ENCODE measurements at places on chromosomes 4 and X.

- DNase-seq: no peak
These were observed 93.3 kb downstream of the PHOX2B start for GRCh38 chr4:41655177-41655576.

GRCh38 chrX:112642349-112642748, 37.4 kb downstream of the LHFPL1 start:
- no peak for DNase-seq

DNA sequence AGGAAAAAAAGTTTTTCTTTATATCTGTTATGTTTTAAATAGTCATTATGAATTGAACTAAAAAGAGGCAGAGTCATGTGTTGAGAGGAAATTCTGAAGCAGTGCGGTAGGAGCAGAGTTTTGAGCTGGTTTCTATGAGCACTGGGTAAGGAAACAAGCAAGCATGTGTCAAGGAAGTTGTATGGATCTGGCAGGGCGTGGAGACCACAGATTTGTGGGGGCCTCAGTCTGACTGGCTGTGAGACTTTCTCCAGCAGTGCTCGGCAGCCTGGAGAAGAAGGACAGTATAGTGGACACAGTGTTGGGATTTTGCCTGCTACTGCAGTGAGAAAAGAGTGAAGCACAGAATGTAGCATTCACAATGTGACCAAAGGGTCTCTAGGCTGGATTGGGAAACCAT, 399.1 kb downstream of the INPP4B start:
- DNase-seq: no peak

DNA sequence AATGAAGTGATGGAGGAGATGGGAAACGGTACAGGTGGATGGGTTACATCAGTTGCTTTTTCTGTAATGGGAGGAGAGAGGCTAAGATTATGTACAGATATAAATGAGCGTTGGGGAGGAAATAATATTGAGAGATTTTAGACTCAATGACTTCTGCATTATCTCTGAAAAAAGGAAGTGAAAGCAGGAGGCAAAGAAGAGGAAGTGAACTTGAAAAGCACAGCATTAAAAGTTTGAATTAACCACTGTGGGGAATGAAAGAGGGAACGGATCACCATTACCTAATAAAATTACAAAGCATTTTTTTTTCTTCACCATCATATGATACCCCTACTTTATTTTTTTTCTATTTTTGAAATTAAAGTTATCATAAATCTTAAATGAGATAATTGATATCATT, 1025.5 kb downstream of the RPA4 start:
- no peak for DNase-seq

GRCh38 chrX:133674726-133675470, 259.6 kb upstream of the GPC4 start:
- no peak for DNase-seq

DNA sequence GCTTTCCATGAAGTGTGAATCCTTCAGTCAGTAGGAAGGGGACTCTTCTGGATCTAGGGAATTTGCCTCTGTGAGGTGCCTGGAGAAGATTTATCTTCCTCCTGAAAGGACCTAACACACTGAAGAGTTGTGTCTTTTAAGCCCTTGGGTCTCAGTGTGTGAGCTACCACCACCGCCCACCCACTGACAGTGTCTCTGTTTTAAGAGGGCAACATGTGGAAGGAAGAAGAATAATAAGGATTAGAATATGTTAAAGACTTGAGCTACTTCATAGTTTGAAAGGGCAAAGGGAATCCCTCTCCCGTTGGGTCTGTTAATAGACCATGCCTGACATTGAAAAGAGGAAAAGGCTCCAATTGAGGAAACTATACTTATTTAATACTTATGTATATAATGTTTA, 64.3 kb upstream of the TLR2 start:
- DNase-seq: no peak

DNA sequence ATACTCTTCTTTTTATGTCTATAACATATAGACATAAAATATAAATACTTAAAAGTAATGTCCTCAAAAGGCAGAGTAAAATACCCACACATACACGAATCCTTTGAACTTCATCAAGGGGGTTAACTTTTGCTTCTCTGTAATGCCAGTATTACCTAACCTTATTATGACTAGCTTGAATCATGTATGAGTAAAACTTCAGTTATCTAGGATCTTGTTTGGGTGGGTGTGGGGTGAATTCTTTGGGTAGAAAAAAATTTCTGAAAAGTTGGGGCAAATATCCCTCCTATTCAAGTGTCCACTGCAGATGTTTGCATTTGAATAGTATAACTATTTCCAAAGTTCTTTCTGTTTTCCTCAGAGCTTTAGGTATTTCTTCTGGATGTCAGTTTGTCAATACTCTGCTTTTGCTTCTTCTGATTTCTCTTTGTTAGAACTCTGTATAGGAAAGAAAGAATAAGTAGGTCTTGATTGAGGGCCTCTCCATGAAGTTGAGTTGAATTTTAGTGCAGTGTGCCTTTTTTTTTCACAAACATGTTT, 173.8 kb downstream of the ADGRL3 start:
- DNase-seq: no peak

GRCh38 chr4:38333219-38333618, 330.8 kb upstream of the KLF3 start:
- DNase-seq: no peak

DNA sequence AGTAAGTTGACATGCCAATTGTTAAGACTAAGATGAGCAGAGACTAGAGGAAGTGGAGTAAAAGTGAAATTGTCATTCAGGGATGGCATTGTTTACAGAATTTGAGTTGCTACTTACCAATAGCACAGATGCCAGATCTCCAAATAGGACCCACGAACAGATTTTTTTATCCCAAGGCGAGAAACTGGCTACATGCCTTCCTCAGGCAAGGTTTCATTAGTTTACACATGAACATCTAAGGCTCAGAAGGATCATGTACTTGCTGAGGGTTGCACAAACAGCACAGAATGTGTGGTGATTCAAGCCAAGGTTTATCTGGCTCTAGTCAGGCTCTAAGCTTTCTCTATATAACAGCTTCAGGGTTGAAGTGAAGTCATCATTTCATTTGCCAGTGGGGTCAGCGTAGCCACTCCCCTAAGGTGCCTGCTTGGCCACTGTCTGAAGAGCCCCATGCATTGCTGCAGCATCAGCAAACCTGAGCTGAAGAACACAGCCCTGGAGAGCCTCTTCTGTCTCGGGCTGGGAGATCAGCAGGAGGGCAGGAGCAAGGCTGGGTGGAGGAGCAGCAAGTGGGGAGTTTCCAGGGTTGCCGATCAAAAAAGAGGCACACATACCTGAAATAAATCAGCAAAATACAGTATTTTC, 193.0 kb upstream of the LCORL start:
- DNase-seq: no peak

- DNase-seq: no peak
These were observed 94.3 kb downstream of the CT47B1 start for GRCh38 chrX:120781403-120781802.

GRCh38 chrX:142637206-142637605, 388.5 kb upstream of the SPANXN4 start:
- no peak for DNase-seq

GRCh38 chr4:144399927-144400326, 246.0 kb upstream of the HHIP start:
- DNase-seq: no peak

- DNase-seq: no peak
These were observed 971.6 kb upstream of the INTU start for GRCh38 chr4:126661194-126661593.

- no peak for DNase-seq
These were observed 26.2 kb upstream of the ARHGEF6 start for GRCh38 chrX:136806891-136807410.

- DNase-seq: no peak
These were observed 16.5 kb downstream of the TBC1D14 start for GRCh38 chr4:6926081-6926480.

- DNase-seq: no peak
These were observed 72.8 kb upstream of the CAMK2D start for GRCh38 chr4:113834298-113834697.

- DNase-seq: no peak
These were observed 210.4 kb downstream of the PALLD start for GRCh38 chr4:168707205-168707604.

GRCh38 chr4:161314371-161314770, 849.4 kb downstream of the FSTL5 start:
- DNase-seq: no peak

DNA sequence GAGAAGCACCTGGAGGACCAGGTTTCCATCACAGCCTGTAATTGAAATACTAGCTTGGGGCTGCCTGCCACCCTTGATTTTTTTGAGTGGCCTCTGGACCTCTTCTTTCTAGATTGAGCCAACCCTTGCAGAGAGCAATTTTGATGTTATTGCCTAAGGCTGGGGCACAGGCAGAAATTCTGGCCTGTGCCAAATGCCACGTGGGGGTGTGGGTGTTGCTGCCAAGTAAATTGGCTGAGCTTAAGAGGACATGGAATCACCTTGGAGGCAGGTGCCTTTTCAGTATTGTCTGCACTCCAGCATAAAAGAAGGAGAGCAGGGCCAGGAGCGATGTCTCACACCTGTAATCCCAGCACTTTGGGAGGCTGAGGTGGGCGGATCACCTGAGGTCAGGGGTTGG, 286.1 kb upstream of the PRPS2 start:
- DNase-seq: no peak

DNA sequence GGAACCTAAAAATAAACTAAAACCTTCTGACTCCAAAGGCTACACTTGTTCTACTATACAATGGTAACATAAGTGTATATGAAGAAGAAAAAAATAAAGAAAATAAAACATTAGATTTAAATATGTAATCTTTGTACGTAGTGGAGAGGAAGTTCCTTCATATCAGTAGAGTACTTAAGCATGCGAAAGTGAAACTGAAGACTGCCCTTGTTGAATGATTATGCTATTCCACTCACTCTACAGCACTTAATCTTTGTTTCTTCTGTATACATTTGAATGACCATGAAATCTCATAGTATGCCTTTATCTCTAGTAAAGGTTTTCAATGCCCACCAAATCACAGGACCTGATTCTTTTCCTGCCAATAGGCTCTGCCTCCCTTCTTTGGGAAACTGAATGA, 78.9 kb downstream of the NDST3 start:
- DNase-seq: no peak

- no peak for DNase-seq
These were observed 548 bp downstream of the NEUROG2 start for GRCh38 chr4:112515198-112516065.

GRCh38 chrX:41629539-41629938, 59.2 kb upstream of the GPR34 start:
- DNase-seq: no peak

GRCh38 chrX:37829721-37830120, 17.6 kb downstream of the DYNLT3 start:
- DNase-seq: no peak

- DNase-seq: no peak
These were observed 26.5 kb downstream of the EGF start for GRCh38 chr4:109939190-109939589.

GRCh38 chr4:3413675-3414420, 27.9 kb upstream of the HGFAC start:
- DNase-seq: no peak

GRCh38 chrX:101230636-101231035, 11.1 kb downstream of the DRP2 start:
- no peak for DNase-seq

DNA sequence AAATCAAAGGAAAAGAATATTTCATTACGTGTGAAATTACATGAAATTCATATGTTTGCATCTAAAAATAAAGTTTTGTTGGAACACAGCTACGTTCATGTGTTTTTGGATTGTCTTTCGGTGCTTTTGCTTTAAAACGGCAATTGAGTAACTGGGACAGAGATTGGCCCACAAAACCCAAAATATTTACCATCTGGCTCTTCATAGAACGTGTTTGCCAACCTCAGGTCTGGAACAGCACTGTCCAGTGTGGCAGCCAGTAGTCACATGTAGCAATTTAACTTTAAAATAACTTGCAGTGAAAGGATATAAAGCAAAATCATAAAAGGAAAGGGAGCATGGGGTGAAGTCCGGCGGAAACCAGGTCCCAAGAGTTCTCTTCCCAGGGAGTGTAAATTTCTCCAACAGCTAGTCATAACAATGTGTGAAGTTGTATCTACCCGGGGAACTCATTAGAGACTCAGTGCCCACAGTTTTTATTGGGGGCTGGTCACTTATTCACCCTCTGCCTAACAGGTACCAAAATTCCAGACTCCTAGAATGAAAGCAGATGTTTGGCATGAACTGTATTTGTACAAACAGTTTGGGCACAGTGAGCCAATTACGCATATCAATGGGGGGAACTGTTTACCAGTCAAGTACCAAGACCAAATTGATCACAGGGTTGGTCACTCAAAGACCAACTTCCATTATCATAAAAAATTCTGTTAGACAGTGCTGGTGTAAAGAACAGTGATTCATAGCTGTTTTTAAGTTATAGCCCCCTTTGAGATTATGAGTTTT, 10.3 kb downstream of the OCIAD1 start:
- DNase-seq: no peak

DNA sequence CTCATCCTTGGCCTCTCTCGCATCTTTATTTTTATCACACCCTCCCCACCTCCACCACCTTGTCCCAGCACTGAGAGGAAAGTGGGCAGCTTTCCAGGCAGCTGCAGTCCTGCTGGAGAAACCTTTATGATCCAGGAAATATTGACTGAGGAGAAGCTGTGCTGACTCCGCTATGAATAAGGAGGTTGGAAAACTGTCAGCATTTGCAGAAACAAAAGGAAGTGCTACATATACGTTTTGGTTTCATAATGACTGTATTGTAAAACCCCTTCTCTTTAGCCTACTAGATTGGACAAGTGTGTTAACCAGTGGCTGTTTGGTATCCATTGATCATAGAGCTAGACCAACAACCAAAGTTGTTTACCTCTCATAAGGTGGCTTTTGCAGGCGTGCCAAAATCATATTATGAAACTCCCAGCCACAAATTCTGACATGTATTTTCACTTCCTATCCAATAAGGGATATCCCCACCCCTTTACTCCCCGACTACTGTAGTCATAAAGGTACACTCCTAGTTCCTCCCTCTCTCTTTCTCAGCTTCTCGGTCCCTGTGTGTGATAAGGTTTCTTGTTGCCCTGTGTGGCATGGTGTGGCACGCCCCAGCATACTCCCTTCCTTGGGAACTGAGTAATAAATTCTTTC, 88.4 kb downstream of the GPR143 start:
- DNase-seq: no peak

DNA sequence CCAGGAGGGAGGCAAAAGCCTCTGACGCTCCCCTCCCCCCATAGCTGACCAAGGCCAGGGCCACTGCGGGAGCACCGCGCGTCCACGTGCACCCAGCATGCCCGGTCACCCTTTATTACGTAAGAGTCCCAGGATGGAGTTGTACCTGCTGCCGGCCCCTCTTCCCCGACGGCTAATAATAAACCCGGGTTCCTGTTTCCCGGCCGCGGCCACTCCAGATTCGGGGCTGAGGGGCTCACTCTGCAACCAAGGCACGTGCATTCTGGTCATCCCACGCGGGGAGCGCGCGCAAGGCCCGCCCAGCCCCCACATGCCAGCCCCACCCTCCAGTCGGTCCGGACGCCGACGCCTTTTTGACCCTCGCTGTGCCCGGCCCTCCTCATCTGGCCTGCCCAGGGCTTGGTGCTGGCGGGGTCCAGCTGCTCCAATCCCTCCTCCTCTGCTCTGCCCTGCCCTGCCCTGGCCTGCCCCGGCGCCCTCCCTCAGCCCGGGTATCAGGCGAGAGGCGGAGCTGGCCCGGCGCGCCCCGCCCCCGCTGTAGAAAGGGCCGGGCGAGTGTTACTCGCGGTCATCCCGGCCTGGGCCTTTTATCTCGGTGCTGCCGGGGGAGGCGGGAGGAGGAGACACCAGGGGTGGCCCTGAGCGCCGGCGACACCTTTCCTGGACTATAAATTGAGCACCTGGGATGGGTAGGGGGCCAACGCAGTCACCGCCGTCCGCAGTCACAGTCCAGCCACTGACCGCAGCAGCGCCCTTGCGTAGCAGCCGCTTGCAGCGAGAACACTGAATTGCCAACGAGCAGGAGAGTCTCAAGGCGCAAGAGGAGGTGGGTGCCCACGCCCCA, 2.6 kb downstream of the MID1IP1 start:
- peak; percentile 52 for DNase-seq

GRCh38 chr4:80202741-80203553, 5.6 kb downstream of the PRDM8 start:
- no peak for DNase-seq

All from stimulated activated CD4-positive, alpha-beta T cell treated with anti-CD3 and anti-CD28 coated beads, Interleukin-15, amount 100 ng/mL, for 1 hour (primary cell).